ENCODE measurements at places on chromosomes 2 and 18.
A peak's percentile ranks its signal among the peaks of the same experiment; 100 is the strongest.

- DNase-seq, result no peak
These were observed 39.0 kb downstream of the DSEL start for GRCh38 chr18:67477522-67477921.

- no peak for DNase-seq
These were observed 91.4 kb downstream of the TRIB2 start for GRCh38 chr2:12807907-12808810.

DNA sequence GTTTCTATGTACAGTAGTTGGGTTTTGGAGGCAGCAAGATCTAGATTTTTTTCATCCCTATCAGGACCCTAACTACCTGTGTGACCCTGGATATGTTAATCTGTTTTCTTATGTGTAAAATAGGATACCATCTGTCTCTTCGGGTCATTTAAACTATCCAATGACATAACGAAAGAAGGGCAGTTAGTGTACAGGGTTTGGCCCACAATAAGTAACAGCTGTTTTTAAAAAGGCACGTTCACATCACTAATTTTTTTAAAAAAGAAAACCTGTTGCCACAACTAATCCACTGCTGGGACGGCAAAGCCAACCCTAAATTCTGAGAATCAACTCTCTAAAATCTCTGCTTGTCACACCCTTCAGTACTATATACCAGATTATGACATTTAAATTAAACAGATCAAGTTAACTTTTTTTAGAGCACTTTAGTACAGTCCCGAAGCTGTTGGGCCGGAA lies 869 bp downstream of the USP40 start:
- DNase-seq, result no peak

DNA sequence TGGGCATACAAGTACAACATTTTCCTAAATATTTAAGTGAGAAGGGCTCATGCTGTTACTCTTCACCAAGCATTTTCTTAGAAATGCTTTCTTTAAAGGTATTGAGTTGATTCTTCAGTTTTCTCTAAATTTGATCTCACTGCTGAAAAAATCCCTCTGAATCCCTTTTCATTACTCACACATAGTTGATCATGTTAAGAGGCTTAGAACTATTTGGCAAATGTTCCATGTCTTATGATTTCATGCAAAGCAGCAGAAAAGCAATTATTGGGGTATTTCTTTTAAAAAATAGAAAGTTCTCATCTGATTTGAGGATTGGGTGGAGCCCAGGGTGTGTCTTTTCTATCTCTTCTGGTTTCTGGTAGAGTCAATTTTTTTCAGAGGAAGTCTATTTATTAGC lies 1079.8 kb upstream of the ZEB2 start:
- peak; percentile 75 for DNase-seq

DNA sequence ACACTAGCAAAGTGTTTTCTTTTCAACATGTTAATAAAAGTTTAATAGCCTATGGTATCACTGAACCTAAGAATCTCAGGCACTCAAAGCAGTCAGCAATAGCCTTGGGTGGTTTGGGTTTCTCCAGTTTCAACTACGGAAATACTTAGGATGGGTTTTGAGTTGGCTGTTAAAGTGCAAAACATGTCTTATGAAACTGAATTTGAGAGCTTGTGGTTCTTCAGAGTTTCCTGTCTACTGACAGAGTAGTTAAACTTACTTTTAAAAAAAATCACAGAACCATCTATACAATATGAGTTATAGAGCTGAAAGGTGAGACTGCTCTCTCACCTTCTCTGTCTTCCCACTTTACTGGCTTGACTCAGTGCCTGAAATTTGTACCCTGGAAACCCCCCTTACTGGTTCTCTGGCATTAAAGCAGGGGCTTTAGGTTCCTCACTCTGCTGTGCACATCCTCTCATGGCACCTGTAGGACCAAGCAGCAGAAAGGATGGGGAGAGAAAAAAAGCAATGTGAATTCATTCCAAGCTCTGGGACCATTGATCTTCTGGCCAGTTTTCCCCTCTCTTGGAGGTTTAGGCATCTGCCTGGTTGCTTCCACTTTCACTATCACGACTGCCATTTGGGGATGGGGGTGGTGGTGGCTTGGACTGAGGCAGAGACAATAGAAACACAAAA lies 18.1 kb downstream of the CCDC141 start:
- peak; percentile 79 for DNase-seq

GRCh38 chr2:216013080-216013909 lies at the start of gene MREG:
Gene MREG, minus strand, starts transcription at chr2:216013551. Its CDS starts 224 bp downstream, at chr2:216013327.
- peak; percentile 78 for DNase-seq

GRCh38 chr2:73256618-73256922 lies 22.5 kb downstream of the CCT7 start:
- no peak for DNase-seq

DNA sequence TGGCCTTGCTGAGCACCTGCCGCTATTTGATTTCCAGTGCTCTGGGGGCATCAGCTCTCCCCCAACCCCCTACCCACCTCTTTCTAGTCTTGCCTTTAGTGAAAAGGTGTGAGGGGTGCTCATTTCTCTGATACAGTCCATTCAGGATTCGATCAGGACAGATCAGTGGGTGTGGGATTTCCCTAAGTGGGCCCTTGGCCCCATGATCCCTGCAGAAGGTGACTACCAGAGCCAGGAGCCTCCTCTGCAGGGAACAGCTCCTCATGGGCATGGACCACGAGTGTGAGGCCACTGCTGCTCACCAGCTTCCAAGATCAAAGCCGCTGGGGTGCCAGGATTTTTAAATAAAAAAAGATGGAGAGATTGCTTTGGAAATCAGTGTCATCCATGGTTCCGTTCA lies 835.2 kb upstream of the ID2 start:
- no peak for DNase-seq

GRCh38 chr18:56314396-56314795 lies 324.0 kb downstream of the TXNL1 start:
- peak; percentile 41 for DNase-seq

DNA sequence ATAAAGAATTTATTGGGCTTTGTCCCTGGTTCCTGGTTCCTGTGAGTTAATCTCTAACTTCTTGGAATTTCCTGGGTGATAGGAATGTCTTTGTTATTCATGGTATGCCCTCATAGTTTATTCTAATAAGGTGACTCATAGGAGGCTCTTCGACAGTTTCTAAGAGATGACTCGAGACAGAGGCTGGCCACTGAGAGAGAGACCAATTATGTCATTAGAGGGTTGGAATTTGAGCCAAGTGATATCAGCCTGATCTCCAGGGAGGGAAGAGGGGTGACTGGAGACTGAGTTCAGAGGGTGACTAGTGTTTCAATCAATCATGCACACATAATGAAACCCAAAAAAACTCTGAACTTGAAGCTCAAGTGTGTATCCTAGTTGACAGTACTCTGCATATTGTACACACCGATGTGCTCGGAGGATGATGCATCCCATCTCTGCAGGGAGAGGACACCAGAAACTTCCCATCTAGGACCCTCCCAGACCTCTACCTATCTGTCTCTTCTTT lies 185.7 kb downstream of the MTCL1 start:
- peak; percentile 99 for DNase-seq

GRCh38 chr18:59696311-59697235 lies 650 bp downstream of the CCBE1 start:
- DNase-seq, result peak; percentile 62

- no peak for DNase-seq
These were observed 168.7 kb downstream of the UBE2E3 start for GRCh38 chr2:181149056-181149455.

DNA sequence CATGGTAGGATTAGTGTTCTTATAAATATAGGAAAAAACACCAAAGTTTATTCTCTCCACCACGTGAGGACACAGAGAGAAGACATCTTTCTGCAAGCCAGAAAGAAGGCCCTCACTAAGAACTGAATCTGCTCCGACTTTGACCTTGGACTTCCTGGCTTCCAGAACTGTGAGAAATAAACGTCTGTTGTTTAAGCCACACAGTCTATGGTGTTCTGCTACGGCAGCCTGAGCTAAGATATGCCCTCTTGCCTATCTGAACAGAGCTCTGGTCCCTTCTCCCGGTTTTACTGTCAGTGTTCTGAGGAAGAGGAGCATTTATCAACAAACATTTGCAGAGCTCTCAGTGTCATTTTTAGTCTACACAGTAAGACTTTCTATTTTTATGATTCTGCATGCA lies 131.3 kb downstream of the DOK6 start:
- DNase-seq, result no peak

DNA sequence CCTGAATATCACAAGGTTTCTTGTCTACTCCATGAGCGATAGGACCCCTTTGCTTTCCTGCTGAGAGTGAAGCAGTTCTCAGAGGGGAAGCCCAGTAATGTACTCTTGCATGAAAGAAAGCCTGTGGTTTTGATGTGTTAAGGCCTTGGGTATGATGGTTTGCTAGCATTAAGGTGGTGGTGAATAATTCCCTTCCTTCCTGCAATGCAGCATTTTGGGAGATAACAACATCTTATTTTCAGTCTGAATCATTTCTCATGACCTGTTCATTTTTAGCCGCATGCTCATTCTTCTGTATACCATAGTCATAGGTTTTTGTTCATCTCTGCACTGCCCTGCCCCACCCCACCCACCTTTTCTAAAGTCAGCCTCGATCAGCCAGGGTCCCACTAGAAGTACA lies 66.2 kb downstream of the HNMT start:
- DNase-seq, result peak; percentile 72

- no peak for DNase-seq
These were observed 98.5 kb downstream of the CCDC141 start for GRCh38 chr2:178951266-178952006.

DNA sequence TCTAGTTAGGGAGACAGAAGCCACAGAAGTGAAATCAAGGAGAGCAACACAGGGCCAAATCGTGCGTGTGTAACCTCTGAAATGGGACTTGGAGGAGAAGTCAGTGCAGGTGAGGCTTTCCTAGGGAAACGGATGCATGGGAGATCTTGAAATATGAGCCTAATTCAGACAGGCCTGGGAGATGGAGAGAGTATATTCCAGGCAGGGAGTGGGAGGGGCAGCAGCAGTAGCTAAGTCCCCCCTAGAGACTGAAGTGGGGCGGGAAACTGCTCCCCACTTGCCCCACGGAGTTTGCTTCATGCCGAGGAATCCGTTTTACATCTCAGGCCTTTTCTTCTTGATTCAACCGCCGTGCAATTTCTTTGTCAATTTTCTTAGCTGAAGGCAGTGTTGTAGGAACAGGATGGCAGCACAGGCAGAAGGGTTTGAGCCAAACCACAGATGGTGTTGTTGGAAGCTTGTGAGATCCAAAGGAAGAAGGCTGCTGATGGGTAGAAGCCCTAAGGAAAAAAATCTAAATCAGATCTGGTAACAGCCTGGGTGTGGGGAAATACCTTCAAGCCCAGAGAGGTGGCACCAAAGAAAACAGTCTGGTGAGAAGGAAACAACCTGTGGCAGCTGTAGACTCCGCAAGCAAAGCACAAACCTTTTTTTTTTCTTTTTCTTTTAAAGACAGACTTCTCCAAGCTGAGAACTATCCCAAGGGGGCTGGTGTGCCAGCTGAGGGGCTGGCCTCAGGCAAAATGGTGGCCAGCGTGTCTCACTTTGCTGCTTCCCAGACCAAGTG lies 40.2 kb downstream of the EPAS1 start:
- no peak for DNase-seq

DNA sequence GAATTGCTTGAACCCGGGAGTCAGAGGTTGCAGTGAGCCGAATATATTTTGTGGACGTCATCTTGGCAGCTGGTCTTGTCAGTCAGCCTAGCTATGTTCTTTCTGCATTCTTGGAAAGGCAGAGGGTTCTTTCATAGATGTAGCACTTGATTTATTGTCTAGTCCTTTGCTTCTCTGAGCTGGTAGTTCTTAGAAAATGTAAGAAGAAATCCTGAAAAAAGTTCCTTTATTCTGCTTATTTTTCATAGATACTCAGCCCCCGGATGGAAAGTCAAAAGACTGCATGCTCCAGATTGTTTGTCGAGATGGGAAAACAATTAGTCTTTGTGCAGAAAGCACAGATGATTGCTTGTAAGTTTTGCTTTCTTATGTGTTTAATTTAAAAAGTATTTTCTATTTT lies 21.3 kb downstream of the PLEKHB2 start:
- DNase-seq, result no peak

DNA sequence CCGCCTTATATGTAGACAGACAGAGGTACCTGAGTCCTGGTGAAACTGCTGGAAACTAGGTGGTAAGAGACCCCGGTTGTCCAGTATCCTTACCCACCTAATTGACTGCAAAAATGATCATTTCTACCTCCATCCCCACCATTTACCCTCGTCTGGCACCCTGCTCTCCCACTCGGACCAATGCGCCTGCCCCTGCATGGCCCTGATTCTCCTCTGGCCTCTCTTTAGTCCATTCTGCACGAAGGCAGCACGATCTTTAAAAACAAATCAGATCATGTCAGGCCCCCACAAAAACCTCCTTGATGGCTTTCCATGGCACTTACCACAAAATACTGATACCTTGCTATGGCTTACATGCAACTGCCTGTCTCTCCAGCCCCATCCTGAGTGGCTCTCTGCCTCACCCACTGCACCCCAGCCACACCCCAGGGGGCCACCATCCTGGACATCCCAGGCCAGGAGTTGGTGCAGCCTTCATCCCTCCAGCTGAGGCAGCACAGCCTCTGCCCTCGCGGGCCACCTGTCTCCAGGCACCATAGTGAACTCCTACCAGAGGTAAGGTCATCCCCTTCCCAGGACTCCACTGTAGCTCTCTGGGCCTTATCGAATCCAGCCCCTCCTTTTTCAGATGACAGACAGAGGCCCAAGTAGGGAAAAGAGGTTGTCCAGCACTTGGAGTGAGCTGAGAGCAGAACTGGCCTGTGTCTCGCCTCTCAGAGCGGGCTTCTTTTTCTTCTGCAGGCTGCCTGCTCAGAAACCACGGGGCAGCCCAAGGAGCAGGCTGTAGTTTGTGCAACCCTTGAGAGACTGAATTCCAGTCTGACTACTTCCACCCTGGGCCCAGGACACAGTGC lies 12.3 kb upstream of the CIB4 start:
- DNase-seq, result no peak

- peak; percentile 20 for DNase-seq
These were observed 654.7 kb upstream of the FANCL start for GRCh38 chr2:58895857-58896256.

DNA sequence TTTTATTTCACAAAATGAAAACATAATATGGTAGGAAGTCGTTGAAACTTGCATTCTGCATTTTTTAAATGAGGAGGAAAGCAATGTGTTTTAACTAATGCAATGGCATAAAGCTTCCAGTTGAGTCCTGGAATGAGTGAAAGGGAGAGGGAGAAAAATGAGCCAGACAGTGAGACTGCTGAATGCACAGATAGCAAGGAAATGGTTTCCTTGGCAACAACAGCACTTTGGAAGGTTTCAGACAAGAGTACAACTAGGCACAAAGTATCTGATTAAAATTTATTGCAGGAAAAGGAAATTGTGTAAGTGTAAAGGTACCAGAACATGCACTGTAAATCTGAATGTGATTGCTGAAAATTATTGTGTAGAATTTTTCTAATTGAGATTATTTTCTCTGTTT lies 320.1 kb upstream of the KYNU start:
- peak; percentile 9 for DNase-seq

GRCh38 chr18:13370995-13371625 lies 152.6 kb downstream of the LDLRAD4 start:
- DNase-seq, result no peak

DNA sequence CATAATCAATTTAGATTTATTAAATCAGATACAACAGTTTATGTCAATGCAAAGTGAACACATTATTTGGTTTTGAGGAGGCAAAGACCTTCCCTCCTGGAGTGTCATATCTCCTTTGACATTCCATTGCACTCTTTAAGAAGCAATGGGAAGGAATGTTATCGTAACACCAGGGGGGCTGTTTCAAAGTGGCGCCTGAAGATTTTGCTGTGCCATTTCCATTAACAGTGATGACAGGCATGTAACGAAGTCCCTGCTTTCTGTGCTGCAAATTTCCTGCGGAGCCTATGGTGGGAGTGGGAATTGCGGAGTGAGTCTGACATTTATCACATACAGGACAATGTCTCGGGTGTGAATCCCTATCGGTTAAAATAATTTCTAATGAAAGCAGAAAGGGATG lies 499.6 kb upstream of the RAB6C start:
- no peak for DNase-seq
